ENCODE measurements at places on chromosomes 1 and 21.

DNA sequence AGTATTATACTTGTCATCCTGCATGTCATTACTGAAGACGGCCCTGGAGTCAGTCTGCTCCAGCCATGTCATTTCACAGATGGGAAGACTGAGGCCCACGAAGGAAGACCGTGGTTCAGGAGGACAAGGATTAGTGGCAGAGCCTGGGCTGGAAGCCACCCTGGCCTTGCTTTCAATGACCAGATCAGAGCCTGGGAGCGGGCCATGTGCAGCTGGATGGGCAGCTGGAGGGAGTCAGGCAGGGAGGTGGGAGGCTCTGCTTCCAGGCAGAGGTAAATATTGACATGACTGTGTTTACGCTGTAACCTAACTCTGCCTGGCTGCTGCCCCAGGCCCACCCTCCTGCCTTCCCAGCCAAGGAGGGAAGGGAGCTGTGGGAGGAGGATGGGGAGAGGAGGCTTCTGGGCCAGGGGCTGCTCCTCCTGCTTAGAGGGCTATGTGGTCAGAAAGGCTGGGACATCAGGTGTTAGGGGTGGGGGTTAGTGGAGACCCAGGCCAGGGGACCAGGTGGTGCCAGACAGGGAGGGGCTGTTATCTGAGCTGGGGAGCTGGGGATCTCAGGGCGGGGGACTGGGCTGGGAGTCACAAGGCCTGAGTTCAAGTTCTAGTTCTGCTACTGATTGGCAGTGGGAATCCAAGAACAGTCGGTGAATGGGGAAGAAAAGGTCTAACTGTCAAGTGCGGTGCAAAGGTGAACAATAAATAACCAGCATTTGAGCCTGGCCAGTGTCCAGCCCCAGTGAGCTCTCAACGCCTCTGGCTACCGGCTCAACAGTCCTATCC, 48.5 kb upstream of the ECE1 start:
- peak; percentile 66 for DNase-seq

DNA sequence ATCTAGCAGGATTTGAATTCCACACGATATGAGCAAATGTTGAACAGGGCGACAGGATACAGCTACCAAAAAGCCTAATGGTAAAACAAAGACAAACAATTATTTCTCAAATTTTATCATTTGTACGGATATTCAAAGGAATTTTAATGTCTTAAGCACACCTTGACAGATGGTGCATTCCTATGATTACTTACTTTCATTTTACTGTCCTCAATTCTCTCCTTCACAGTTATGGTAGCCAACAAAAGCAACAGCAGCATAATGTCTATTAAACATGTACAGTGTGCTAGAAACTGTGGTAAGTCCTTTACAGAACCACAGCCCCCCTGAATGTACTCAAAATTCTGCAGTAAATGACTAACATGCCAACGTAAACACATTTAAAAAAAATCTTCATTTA, 365.8 kb downstream of the SMYD3 start:
- no peak for DNase-seq

- no peak for DNase-seq
These were observed 43.3 kb downstream of the TP73 start for GRCh38 chr1:3695326-3696217.

GRCh38 chr1:158999316-159000069, 10.2 kb upstream of the IFI16 start:
- DNase-seq = peak; percentile 95

GRCh38 chr1:232319518-232320210, 310.3 kb downstream of the SIPA1L2 start:
- no peak for DNase-seq

DNA sequence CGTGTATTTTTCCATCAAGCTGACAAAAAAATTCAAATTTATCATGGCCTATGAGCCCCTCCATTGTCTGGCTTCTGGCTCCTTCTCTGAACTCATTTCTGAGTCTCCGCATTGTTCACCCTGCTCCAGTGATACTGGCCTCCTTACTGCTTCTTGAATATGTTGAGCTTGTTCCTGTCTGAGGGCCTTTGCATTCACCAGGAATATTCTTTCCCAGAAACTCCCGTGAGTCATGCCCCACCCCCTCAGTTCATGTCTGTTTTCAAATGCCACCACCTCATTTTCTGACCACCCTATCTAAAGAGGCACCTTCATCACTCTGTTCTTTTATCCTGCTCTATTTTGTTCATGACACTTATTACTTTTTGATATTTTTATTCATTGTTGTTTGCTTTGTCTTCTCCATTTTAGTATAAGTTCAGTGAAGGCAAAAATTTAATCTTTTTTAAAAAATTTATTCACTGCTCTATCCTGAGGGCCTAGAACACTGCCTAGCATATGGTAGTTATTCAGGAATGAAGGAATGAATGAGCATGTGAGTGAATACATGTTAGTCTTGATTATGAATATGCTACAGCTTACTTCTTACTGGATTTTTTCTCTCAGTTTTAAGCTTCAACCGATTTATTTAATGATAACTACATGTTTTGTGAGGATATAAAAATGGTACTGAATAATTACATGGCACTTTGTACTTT, 140.4 kb upstream of the C1orf105 start:
- peak; percentile 51 for DNase-seq

DNA sequence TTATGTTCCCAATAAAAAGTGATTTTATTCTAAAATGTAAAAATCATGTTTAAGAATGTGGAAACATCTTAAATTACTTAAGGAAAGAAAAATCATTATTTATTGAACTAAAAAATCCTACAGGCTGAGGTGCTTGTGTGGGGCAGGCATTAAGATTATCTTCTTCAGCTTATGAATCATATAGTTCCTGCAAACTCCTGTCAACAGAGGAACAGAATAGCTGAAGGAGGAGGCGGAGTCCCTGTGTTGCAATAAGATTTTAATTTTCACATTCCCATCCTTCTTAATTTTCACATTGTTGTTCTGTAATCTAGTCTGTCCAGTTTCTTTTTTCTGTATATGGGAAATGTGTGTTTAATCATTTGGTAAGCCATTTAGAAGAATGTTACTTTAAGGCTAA, 20.6 kb upstream of the OLFML3 start:
- DNase-seq = no peak

DNA sequence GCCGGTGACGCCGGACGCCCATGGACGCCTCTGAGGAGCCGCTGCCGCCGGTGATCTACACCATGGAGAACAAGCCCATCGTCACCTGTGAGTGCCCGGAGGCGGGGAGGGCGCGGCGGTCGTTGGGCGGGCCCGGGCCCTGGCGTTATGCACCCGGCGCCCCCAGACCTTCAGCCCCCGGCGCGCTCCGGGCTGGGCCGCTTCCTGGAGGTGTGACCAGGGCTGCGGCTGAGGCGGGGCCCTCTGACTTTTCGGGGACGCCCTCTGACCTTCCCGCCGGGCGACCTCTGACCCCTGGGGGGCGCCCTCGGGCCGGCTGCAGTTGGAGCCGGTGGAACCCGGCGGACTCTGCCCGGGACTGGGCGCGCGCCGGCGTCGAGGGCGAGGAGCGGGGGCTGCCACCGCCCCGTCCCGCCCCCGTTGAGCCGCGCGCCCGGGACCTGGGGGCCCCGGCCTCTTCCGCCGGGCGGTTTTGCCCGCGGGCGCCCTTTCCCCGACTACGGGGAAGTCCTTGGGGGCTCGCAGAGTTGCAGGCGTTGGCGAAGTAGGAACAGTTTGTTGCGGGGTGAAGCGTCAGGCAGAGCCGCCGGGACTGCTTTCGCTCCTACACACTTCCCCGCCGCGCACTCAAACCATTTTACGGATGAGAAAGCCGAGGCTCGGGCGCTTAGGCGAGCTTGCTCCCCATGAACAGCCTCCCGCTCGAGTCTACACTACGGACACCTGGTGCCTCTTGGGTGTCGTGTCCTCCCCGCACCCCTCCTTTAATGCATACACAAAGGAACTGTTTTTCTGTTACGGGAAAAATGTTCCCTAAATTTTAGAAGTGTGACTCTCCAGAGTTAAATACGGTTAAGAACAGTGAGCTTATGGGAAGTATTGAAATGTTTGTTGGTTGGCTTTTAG, 618 bp downstream of the TRAPPC10 start:
- no peak for DNase-seq

DNA sequence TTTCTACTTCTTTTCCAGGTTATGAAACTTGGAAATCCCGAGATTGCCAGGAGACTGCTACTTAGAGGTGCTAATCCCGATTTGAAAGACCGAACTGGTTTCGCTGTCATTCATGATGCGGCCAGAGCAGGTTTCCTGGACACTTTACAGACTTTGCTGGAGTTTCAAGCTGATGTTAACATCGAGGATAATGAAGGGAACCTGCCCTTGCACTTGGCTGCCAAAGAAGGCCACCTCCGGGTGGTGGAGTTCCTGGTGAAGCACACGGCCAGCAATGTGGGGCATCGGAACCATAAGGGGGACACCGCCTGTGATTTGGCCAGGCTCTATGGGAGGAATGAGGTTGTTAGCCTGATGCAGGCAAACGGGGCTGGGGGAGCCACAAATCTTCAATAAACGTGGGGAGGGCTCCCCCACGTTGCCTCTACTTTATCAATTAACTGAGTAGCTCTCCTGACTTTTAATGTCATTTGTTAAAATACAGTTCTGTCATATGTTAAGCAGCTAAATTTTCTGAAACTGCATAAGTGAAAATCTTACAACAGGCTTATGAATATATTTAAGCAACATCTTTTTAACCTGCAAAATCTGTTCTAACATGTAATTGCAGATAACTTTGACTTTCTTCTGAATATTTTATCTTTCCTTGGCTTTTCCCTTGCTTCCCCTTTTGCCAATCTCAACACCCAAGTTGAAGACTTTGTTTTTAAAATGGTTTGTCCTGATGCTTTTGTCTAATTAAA, 4.0 kb downstream of the CDKN2C start:
- DNase-seq = no peak

DNA sequence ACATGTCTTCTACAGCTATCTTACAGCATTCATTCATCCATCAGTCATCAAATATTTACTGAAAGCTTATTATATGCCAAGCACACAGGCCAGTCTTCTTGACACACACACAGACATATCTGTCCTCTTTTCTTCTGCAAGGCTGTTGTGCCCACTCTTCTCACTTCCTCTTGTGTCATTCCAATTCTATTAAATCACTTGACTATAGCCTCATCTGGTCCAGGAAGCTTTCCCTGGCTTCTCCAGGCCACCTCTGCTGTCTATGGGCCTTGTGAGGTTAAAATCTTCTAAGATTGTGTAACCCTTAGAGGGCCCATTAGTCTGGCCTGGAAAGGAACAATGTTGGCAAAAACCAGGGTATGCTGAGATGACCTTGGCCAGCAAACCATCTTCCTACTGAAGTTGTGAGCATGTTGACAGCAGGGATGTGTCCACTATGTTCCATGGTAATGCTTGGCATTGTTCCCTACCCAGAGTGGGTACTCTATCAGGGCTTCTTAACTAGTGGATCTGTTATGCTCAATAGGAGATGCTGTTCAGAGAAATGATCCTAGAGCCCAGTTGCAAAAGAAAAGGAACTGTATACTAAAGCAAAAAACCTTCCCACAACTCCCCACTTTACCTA, 5.3 kb downstream of the TRAF3IP3 start:
- DNase-seq = no peak

- DNase-seq = no peak
These were observed 564 bp downstream of the CTPS1 start for GRCh38 chr1:40980068-40980452.

- DNase-seq = no peak
These were observed 60.6 kb downstream of the VPS26C start for GRCh38 chr21:37206496-37206895.

DNA sequence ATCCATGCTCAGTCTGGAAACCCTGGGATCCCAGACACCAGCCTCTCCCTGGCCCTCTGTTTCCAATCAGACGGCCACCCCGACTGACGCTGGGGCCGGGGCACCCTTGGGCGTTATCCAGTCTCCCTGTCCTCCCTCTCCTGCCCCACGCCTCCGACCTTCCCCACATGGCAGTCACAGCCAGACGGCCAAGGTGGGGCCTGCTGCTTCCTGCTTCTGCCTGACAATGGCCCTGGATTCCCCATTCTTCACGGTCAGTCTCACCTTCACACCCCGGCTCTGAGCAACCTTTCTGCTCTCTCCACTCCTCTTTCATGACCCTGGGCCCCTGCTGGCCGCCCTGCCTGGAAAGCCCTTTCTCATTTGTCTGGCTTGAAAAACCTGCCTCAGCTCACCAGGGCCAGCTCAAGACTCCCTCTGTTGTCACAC, 6.6 kb downstream of the GNG4 start:
- DNase-seq = no peak

DNA sequence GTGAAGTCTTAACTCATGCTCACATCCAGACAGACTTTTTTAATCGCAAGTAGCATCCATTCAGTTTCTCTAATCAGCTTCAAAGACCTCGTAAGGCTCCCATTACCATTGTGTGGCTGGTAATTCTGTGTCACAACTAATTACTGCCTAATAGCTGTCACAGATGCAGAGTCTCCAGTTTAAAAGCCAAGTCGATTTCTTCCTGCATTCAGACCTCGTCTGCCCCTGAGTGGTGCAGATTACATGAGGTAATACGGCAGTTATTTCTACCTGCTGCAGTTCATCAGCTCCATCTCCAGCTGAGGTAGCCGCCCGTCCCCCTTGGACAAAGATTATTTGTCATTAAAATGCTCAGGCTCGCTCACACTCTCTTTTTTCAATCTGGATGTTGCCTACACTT, 34.4 kb upstream of the OLIG2 start:
- no peak for DNase-seq

GRCh38 chr1:17984583-17984982, 123.0 kb upstream of the IGSF21 start:
- DNase-seq = no peak

GRCh38 chr1:158730453-158730852, 9.9 kb upstream of the OR6K3 start:
- no peak for DNase-seq

- no peak for DNase-seq
These were observed 22.8 kb upstream of the GPX7 start for GRCh38 chr1:52579415-52579814.

DNA sequence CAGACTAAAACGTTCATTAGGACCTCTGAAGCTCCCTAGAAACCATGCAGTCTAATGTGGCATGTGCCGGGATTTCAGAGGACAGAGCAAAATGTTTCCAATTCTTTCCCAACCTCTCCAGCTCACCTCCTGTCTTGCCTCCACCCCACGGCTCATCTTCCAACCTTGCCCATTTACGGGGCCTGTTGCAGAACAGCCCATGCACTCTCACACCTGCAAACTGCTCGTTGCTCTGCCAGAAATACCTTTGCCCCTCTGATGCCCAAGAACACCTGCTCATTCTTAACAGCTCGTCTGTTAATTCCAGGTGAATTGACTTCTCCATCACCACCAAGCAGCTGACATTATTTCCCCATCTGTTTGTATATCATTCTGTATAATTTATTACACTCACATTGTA, 53.9 kb upstream of the LBR start:
- DNase-seq = no peak

Measured in astrocyte of the spinal cord (primary cell).